ENCODE measurements at places on chromosomes 2 and 18. TPM values are rescaled to one million over a fixed set of nuclear protein-coding genes. Genes with fewer than 3 reads are reported as not detected.

- DNase-seq = no peak
These were observed 17.1 kb upstream of the AAK1 start for GRCh38 chr2:69660637-69661036.

NXPH2 gene
- total RNA-seq = 25.7 TPM

DNA sequence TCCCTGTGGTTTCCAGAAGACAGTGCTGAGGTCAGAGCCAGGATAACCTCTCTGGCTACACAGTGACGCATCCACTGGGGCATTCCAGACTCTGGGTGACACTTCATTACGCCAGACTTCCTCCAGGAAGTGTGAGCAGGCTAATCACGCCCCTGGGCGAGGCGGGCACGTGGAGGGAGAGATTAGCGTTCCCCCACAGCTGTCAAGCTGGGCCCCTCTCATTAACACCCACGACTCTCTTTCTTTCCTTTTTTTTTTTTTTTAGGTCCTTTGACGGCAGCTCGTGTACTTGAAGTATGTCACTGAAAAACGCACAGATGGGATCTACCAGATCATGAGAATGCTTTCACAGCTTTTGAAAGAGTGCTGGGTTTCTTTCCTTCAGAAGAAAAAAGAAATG lies 274.6 kb downstream of the AFF3 start:
- DNase-seq = no peak

- no peak for DNase-seq
These were observed 1.8 kb downstream of the REL start for GRCh38 chr2:60882971-60883753.

FBXO48 gene
- 0.82 TPM for total RNA-seq

DNA sequence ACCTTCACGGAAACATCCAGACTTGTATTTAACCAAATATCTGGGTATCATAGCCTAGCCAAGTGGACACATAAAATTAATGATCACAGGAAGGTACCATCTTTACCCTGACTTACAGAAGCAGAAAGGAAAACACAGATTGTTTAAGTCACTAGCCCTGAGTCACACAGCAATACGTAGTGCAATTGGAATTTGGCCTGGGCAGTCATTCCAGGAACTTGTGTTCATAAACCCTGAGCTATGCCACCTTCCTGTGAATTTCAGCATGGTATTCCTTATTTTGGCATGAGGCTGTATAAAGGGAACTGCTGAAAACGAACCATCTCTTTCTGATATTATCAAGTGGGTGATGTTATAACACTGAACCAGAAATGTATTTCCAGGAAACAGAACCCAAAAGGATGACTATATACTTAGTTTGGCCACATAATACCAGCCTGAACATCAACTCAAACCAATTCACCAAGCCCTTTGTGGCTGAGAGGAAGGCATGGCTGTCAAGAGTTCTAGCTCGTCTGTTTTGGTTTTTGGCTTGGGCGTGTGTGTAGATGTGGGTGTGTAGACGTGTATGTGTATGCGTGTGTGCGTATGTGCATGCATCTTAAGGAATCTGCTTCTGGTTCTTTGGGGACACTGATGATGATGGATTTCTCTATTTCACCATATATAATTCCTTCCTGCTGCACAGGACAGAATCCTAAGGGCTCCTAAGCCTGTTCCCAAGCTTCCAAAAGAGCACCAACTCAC lies 533.4 kb upstream of the ID2 start:
- DNase-seq = no peak

DNA sequence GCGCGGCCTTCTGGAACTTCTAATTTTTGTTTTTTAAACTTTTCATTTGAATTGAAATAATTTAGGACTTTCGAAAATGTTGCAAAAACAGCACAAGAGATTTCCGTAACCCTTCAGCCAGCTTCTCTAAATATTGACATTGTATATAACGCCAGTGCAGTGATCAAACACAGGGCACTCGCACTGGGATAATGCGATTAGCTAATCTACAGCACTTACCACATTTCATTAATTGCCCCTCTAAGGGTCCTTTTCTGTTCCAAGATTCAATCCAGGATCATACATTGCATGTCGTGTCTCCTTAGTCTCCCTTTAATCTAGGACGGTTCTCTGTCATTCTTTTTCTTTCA lies 343 bp upstream of the CD302 start:
- DNase-seq = no peak

- peak; percentile 52 for DNase-seq
These were observed 46.0 kb upstream of the PAX8 start for GRCh38 chr2:113324684-113325160.

ERICH2 gene
- not detected for total RNA-seq

- no peak for DNase-seq
These were observed 166.2 kb downstream of the INHBB start for GRCh38 chr2:120511947-120512710.

DNA sequence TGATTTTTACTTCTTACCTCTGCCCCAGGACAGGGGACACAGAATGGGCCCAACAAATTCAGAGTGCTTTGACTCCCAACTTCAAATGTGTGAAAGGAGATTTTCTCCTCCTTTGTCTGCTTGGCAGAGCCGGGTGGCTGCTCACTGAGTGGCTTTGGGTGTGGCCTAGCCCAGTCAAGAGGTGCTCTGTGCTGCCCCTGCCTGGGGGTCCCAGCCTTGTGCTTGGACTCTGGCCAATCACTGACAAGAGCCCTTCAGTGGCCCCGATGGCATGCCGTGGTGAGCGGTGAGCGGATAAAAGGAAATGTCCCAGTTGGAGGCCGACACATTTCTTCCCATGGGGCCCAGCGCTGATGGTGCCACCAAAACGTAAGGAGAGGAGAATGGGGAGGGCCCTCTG lies 259.2 kb downstream of the CELF4 start:
- DNase-seq = no peak

Data from frontal cortex (tissue), 4 donors.